ENCODE measurements at places on chromosomes 1 and 21.

GRCh38 chr1:217747156-217747769 lies 116.1 kb downstream of the SPATA17 start:
- DNase-seq, result no peak

DNA sequence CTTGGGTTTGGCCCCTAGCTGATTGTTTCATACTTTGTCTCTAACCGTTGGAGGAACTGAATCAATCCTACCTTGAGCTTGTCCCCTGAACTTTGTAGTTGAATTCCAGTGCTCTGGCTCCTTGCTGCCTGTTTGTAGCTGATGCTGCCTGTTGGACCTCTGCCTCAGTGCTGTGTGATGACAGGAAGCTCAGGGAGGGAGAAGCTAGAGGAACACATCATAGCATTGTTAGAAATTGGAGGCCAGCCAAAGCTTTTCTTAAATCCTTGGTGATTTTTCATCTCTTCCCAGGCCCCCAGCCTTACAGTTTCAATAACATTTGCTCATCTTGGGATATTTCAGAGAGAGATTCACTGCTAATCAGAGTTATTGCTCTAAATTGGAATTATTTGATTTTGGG lies 34.0 kb downstream of the MACF1 start:
- DNase-seq, result no peak

DNA sequence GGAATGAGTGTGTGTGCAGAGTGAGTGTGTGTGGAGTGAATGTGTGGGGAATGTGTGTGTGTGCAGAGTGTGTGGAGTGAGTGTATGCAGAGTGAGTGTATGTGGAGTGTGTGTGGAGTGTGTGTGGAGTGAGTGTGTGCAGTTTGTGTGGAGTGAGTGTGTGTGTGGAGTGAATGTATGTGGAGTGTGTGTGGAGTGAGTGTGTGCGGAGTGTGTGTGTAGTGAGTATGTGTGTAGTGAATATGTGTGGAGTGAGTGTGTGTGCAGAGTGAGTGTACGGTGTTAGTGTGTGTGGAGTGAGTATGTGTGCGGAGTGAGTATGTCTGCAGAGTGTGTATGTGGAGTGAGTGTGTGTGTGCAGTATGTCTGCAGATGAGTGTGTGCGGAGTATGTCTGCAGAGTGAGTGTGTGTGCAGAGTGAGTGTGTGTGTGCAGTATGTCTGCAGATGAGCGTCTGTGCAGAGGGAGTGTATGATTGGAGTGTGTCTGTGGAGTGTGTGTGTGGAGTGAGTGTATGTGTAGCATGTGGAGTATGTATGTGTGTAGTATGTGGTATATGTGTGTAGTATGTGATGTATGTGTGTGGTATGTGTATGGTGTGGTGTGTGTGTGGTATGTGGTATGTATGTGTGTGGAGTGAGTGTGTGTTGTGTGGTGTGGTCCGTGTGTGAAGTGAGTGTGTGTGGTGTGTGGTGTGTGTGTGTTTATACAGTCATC lies 59.7 kb upstream of the CLDN14 start:
- no peak for DNase-seq

GRCh38 chr1:5225707-5226704 lies 571.6 kb downstream of the AJAP1 start:
- DNase-seq, result no peak

DNA sequence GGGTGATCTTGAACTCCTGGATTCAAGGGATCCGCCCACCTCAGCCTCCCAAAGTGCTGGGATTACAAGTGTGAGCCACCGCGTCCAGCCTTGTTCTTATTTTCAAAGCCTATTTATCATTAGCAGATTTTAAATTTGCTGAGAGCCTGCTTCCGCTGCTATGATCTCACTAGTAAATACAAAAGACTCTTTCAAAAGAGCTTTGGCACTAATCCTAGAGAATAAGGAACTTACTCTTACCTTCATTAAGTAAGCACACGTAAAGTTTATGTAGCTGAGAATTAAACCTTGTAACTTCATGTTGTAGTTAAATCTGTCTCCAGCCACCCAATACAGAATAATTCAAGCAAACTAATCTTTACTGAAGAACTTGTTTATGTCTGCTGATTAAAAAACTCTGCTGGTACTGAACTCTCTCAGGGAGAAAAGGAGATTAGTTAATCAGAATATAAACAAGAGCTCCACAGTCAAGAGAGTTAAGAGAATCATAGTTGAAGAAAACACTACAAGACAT lies 72.3 kb downstream of the RUSC1 start:
- DNase-seq, result no peak

DNA sequence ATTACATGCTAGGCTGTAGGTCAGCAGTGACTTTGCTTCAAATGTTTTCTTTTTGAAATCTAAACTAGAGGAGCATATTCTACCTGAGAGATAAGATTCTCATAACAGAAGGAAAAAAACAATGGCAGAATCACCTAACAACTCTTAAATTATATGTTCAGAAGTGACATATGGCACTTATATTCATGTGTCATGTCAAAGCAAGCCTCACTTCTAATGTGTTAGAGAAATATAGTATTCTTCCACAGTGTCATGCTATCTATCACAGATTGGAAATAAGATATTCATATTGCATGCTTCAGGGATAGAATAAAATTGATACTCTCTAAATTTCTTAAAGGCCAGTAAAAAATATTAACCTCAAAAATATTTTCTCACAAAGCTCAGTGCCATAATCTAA lies 874.6 kb upstream of the PRMT6 start:
- DNase-seq, result no peak

DNA sequence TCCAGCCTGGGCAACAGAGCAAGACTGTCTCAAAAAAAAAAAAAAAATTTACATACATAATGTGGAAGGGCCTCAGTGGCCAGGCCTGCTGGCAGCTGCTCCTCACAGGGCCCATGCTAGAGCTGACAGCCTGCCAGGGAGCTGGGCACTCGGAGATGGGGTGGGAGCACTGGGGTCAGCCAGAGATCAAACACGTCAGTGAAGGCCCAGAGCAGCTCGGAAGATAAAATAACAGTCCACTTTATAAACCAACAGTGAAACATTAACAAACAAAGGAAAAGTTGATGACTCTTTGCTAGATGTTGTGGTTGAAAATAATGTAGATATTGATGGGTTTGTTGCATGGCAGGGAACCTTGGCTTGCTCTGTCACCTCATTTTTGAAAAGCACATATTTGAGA lies 42.7 kb downstream of the ATP5PF start:
- DNase-seq, result no peak

DNA sequence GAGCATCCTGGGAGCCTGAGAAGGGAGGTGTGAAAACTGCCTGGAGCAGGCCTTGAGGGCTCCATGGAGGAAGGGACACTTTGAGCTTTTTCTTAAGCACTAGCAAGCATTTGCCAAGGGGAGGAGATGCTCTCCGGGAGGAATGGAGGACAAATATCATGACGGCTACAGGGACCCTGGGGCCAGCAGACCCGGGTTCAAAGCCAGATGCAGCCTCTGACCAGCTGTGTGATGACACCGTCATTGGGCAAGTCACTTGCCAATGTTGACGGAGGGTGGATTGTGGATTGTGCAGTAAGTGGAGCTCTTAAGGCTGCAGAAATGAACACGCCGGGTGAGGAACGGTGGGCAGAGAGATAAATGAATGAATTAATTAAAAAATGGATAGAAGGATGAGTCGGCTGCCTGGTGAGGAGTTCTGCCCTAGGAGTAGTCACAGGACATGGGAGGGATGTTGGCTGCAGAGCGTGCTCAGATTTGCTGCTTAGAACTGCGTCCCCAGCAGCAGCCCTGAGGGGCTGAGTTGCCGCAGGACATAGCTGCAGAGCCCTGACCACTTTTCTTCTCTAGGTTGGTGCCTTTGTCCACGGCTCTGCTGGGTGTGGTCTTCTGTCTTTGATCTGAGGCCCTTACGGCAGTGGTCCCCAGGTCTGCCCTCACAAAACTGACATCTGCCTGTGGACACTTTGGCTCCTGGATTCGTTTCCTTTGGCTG lies 507.6 kb downstream of the NPHP4 start:
- no peak for DNase-seq

DNA sequence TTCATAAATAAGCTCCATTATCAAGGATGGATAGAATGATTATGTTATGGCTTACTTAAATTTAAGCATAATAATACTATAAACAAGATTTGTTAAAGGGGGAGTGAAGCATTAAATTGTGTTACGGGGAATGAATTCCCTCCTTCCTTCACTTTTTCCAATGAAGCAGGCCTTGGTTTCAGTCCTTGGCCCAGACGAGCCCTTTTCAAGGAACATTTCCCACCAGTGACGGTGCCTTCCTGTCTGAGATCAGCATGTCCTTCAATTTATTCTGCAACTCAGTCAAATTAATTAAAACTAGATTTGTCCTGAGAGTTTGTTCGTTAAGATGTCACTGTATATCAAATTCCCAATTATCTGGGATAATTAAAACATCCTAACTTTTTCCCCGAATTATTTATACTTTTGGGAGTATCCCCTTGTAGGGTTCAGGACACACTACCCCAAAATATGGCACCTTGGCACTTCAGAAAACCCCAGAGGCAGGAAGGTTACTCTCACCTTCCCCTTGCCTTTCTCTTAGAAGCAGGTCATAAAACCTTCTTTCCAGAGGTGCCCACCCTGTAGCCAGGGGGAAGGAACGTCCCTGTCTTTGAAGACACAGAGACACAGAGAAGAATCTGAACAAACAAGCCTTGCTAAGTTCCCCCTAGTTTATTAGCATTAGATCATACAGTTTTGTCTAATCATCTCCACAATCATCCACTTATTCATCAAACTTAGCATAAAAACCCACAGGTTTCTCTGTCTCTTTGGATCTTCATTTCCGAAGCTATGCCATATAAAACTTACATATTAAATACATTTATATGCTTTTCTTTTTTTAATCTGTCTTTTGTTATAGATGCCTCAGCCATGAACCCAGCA lies 86.2 kb upstream of the ARHGAP29 start:
- no peak for DNase-seq

- no peak for DNase-seq
These were observed 101.5 kb upstream of the ARHGEF16 start for GRCh38 chr1:3352952-3353331.

GRCh38 chr1:215181518-215181917 lies 99.0 kb downstream of the KCNK2 start:
- no peak for DNase-seq

GRCh38 chr1:31830065-31830464 lies 14.2 kb upstream of the SPOCD1 start:
- no peak for DNase-seq

DNA sequence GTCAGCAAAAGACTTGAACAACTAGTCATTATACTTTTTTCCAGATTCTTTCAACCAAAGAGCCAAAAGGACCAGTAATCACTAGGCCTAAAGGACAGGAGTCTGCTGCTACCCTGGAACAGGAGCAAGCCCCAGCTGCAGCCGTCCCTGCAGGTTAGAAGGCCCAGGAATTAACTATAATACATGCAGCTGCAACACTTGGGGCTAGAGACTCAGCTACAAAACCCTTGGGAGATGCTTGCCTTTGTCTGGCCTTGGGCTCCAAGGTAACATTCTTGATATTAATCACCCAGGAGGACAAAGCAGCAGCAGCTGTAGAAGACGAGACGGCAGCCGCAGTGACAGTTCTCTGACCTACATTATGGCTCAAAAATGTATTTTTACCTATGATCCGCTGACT lies 841.2 kb upstream of the ADGRL4 start:
- no peak for DNase-seq

DNA sequence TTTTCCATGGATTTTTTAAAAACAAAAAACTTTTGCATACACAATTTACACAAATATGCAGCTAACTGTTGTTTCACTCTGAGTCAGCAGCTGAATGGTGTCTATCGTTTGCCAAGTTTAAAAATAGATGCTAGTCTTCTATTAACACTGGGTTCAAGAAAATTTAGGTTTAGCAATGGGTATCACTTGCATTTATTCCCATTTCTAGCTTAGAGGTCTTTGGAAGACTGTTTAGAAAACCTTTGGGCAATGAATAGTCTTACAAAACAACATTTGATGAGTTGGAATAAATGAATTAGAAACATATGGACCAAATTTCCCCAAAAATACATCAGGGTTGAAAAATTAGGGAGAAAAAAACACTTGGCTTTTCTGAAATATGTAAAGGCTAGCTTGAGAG lies 165.8 kb downstream of the LYPLAL1 start:
- no peak for DNase-seq

DNA sequence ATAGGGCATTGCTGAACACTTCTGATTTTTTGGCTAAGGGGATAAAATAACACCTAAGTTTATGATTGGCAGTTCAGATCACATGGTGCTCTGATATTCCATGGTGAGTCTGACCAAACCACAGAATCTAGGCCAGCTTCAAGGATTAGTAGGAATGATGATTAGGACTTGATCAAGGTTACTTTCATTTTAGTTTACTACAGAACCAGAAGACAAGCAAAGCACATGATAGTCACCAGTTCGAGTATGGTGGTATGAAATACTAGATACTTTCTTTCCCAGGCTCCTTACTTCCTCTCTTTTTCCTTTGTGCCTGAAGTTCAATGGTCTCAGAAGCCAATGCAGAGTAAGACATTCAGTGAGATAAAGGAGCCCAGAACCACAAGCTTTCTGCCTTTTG lies 26.6 kb downstream of the S100A10 start:
- DNase-seq, result no peak

DNA sequence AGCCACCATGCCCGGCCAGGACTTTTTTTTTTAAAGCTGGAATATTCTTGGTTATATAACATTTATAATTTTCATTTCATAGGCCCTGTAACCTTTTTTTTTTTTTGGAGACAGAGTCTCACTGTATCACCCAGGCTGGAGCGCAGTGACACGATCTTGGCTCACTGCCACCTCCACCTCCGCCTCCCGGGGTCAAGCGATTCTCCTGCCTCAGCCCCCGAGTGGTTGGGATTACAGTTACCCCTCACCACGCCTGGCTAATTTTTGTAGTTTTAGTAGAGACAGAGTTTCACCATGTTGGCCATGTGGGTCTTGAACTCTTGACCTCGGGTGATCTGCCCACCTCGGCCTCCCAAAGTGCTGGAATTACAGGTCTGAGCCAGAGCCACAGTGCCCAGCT lies 12.6 kb downstream of the ZYG11B start:
- no peak for DNase-seq

DNA sequence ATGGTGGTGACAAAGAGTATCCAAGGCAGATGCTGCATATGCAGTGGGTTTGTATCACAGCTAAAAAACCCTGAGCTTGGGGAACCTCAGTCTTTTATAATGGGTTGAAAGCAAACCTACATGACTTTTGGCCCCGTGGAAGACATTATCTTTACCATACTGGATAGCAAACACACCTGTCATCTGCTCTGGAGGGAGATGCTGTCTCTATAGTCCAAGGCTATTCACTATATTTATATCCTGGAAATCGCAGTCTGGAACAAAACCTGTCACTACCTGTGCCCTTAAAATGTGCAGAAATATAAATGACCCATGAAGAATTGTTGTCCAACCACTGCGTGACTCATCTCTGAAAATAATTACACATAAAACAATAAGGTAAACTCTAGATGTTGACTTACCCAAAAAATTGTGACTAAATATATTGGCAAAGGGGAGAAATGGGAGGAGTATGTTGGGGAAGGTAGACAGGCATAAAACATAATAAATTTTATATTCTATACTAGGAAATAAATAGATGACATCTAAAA lies 121.0 kb upstream of the CXADR start:
- DNase-seq, result no peak

GRCh38 chr1:231160895-231161666 lies 777 bp upstream of the TRIM67 start:
- peak; percentile 3 for DNase-seq
